ENCODE measurements at places on chromosomes 13 and 19.

GRCh38 chr13:23735329-23735728, 153.9 kb downstream of the MIPEP start:
- DNase-seq, result no peak

GRCh38 chr19:41437944-41438574, 1.7 kb downstream of the DMAC2 start:
- peak; percentile 26 for DNase-seq

DNA sequence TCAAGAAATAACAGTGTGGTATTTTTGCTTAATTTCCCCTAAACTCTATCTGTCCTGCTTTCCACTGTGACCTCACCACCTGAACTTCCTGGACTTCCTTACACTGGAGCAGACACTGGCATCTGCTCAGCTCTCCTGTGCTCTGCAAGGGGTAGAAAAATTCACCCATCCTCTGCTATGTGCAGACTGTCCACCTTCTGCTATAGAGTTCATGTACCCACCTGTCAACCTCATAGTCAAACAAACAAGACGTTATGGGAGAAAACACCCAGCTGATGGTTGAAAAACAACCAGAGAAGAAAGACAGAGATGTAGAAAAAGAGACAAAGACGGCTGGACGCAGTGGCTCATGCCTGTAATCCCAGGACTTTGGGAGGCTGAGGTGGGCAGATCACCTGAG, 12.2 kb downstream of the LAIR1 start:
- DNase-seq, result no peak

- DNase-seq, result peak; percentile 83
Measured at GRCh38 chr13:98890186-98890585, 87.7 kb downstream of the DOCK9 start.

DNA sequence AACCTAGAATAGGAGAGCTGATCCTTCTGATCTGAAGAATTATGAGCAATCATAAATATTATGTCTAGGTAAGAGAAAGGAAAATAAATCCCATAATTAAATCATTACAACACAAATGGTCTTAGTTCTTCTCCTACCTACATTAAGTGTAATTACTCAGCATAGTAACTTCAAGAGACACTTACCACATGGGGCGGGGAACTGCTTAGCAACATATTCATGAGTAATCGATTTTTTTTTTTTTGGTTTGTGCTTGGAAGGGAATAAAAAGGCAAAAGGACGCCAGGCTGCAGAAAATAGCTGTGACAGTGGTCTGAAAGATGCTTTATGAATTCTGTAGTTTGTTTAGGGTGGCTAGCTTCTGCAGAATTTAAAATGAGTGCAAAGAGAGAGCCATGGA, 103.3 kb upstream of the HTR2A start:
- no peak for DNase-seq

DNA sequence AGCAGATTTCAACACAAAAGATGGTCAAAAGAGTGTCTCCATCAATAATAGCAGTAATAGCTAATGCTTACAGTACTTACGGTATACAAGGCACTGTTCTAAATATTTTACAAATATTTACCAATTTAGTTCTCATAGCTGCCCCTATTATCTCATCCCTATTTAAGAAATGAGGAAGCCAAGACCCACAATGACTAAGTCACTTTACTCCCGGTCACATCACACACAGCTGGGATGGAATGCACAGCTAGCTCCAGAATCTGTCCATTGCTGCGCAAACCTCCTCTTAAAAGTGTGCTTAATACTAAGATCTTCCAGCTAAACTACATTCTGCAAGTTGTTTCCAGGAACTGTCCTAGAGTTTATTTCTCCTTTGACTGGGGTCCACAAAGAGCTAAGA, 63.4 kb downstream of the RAP2A start:
- no peak for DNase-seq

- peak; percentile 61 for DNase-seq
Measured at GRCh38 chr19:8441725-8442544, 2.8 kb upstream of the HNRNPM start.

DNA sequence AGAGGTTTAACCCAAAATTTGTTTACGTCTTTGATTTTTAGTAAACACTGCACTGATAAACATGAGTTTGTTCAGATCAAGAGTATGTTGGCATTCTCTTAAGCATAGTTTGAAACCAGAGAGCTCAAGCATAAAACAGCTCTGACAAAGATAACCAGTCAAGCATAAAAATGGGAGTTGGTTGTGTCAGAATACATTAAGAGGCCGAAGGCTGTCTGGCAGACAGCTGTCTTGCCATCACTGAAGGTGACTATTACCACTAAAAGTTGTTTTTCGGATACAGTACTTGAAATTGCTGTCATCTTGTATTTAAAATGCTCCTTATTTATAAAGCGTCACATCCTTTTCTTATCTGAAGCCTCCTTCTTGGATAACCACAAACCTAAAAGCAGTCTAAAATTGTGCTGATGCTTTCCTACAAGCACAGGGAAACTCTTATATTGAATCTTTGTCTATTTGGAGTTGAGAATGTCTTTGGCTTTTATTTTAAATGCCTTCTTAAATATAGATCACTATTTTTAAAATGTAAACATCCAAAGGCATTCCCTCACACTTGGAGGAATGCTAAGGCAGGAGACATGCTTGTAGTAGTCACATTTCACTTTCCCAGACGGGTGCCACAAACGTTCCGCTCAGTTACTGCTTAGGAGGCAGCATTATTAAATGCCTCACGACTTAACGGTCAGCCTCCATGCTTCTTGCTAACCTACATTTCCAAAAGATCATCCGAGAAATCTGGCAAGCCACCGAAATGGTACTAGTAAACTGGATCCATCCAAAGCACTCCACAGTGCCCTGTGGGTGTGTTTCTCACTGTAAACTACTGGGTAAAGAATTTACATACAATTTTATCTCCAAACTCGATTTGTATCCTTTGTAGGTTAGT, 1.5 kb downstream of the SMAD9 start:
- DNase-seq, result no peak

GRCh38 chr13:36981156-36981743, 17.9 kb downstream of the ALG5 start:
- DNase-seq, result no peak

DNA sequence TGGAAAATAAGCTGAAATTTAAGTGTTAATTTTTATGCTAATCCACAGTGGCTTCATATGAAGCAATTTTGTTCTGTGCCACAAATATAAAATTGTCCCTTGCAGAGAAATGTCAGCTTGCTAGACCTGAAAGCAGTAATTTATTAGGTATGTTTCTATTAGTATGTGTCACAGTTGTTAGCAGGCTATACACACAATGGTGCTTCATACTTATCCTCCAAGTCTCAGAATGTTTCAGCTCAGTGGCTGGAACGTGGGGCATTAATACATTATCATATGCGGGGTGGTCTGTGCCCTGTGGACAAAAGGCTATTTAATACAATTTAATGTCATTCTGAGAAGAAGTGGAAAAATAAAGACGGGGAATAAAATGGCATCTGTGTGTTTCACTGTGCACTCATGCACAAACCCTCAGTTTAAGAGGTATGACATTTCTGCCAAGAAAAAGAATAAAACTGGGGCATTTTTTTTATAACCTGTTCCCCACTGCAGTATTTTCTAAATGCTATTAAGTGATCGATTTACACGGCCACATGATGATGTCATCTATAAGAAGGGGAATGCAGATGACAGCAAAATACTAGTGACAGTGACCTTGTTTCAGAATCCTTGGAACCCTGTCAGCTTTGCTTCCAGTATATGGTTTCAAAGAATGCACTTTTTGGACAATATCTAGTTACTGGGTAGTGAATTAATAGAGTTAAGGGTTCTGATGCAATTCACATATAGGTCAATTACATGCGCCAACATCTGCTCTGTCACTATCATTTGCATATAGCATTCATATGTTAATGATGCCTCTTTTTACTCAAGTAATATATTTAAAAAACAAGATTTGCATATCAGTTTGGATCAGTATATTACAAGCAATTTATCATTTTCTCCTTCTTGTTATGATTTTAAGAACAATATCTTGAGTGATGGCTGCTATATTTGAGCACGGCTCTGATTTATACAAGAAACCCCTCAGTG, 21.2 kb upstream of the ZNF536 start:
- DNase-seq, result no peak

- DNase-seq, result no peak
Measured at GRCh38 chr19:37413313-37414084, 42.6 kb downstream of the ZNF527 start.
